ENCODE measurements at places on chromosomes 5 and 9. TPM values are rescaled to one million over a fixed set of nuclear protein-coding genes. Genes with fewer than 3 reads are reported as not detected.
A peak's percentile ranks its signal among the peaks of the same experiment; 100 is the strongest.

GRCh38 chr5:157233515-157233914, 32.4 kb upstream of the CYFIP2 start:
- no peak for DNase-seq

GRCh38 chr9:128026255-128026772, 40.8 kb downstream of the NAIF1 start:
- DNase-seq = no peak

Gene ROPN1L
- not detected for total RNA-seq

Gene CD14
- 122 TPM for total RNA-seq

Gene MEGF10
- 0.11 TPM for total RNA-seq

- DNase-seq = no peak
These were observed 320.7 kb downstream of the ASTN2 start for GRCh38 chr9:117093891-117094844.

- DNase-seq = no peak
These were observed 223.7 kb downstream of the DMRT2 start for GRCh38 chr9:1273859-1274258.

GRCh38 chr9:127014216-127014909, 99.8 kb downstream of the RALGPS1 start:
- no peak for DNase-seq

DNA sequence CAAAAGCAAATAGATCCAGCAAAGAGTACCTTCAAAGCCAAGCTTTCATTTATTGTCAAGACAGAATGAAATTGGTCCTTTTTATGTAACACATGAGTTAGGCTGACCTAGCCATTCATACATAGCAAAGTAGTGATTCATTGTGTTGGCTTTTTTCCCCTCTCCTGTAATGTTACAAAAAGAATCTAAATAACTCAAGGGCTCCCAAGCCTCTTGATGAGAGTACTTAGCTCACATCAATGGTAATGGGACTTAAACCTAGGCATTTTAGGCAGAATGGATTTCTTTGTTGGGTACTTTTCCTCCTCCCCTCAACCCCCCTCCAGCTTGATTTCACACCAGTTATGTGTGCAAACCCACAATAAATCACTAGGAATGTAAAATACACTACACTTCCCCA, 123.7 kb downstream of the EBF1 start:
- no peak for DNase-seq

Gene CCIN
- not detected for total RNA-seq

Gene BAAT
- total RNA-seq = 0.53 TPM

GRCh38 chr5:96909003-96909402, 26.9 kb upstream of the LNPEP start:
- no peak for DNase-seq

- DNase-seq = no peak
These were observed 2.0 kb downstream of the AGPAT2 start for GRCh38 chr9:136685216-136685615.

DNA sequence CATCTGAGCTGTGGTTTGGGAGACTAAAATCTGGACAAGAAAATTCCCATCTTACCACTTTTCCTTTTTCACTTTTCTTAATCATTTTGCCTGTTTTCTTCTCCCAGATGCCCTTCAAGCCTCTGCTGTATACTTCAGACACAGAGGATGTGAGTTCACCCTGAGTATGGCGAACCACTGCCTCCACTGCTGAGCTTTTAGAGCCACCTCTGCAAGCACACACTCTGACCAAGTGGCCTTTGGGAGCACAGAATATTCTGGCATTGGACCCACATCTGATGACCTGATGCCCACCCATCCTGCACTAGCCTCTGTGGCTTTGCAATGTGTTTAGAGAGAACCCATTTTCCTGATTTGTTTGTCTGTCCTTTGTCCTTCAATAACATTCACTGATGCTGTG, 32.5 kb downstream of the TERT start:
- DNase-seq = no peak

Gene ORM2
- total RNA-seq = 0.64 TPM

Gene GABRP
- total RNA-seq = 0.43 TPM

Gene NEUROG1
- total RNA-seq = not detected

Gene GADD45G
- total RNA-seq = 4.6 TPM

GRCh38 chr5:174844971-174845370, 120.6 kb downstream of the MSX2 start:
- DNase-seq = no peak

Gene ADAMTSL1
- total RNA-seq = 12.3 TPM

Gene MYOZ3
- 1.1 TPM for total RNA-seq

DNA sequence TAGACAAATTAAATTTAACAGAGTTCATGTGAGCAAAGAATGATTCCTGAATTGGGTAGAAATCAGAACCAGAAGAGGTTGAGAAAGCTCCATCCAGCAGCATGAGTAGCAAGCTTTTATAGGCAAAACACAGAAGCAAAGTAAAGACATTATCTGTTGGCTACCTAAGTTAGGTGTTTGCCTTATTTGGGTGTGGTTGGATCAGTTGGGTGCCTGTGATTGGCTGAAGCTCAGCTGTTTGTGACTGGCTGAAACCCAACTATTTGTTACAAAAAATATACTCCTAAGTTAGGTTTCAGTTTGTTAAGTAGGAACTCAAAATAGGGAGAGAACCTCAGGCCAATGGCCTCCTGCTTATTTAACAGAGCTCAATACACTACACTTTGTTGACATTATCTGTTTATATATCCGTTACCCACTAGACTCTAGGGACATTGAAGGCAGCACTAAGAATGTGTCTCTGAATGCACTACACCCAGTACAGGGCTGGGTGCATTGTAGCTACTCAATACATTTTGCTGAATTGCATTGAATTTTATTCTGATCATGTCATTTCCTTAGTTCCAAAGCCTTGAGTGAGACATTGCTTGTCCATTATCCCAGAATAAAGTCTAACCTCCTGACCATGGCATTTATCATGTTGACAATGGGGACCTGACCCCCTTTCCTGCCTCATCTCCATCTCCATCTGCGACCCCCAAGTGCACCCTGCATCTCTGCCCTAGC, 98.7 kb downstream of the CCDC192 start:
- DNase-seq = no peak

DNA sequence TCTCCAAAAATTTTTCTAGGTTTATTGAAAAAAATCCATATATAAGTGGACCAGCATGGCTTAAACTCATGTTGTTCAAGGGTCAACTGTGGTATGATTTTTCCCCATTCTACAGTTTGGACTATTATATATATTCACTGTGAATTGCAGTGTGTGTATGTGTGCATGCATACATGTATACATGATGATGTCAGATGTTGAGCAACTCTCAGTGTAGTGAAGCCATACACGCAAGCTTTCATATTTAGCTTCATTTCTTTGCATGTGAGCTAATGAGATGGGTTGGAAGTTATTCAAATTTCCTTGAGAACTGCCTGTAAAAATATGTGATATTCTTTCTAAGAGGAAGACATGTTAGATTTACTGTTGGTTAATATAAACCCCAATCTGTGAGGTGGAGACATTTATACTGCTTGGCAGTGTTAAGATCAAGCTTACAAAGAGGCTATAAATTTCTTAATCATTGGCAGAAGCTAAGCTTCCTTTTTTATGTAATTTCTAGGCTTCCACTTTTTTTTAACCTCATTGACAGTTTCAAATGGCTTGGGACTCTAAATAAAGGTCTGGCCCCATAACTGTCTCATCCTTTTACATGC, 134.8 kb downstream of the GABRG2 start:
- no peak for DNase-seq

DNA sequence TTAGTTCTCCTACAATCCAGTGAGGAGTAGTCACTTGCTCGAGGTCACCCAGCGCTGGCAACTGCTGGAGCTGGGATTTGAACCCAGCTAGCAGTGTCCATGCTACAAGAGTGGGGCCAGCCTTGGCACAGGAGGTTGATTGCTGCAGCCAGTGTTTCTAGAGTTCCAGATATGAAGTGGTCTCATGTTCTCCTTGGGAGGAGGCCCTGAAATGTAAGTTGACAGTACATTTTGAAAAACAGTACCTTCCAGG, 802 bp downstream of the CCDC107 start:
- DNase-seq = peak; percentile 85

DNA sequence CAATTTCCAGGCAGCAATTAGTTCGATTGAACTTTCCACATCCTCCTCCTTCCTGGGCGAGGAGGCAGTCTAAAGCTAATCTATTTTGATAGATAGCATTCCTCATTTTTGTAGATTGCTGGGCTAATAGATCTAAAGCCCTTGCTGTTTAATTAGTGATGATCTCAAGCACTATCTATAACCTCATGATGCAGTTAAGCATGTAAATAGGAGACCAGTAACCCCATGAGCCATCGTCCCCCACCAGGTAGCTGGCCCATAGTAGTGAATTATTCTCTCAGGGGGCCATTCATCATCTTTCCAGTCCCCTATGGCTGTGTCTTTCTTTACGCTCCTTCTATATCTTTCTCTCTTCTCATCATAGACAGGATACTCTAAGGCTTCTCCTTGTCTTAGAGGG, 14.9 kb downstream of the CEL start:
- DNase-seq = no peak

- DNase-seq = no peak
These were observed 5.0 kb downstream of the KCNIP1 start for GRCh38 chr5:170508660-170509347.

Gene GFI1B
- not detected for total RNA-seq

DNA sequence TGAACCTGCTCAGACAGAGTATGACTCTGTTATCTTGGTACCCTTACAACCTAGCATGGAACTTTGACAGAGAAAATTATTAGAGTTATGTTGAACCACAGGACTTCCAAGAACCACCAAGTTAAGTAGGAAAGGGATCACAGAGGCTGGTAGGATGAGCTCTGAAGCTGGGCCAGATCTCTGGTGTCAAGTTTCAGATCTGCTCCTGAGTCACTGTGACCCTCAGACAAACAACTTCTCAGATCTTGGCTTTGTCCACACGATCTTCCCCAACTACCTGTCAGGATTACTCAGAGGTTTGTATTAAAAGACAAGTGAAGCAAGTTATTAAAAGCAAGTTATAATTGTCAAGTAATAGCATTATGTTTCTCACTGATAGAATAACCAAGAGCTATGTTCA, 189.0 kb downstream of the SEC61B start:
- DNase-seq = no peak

- no peak for DNase-seq
These were observed 63.8 kb upstream of the S1PR3 start for GRCh38 chr9:88927510-88927909.

- peak; percentile 67 for DNase-seq
These were observed 58.3 kb upstream of the MOCS2 start for GRCh38 chr5:53167836-53168235.

Gene TMEM252
- not detected for total RNA-seq

DNA sequence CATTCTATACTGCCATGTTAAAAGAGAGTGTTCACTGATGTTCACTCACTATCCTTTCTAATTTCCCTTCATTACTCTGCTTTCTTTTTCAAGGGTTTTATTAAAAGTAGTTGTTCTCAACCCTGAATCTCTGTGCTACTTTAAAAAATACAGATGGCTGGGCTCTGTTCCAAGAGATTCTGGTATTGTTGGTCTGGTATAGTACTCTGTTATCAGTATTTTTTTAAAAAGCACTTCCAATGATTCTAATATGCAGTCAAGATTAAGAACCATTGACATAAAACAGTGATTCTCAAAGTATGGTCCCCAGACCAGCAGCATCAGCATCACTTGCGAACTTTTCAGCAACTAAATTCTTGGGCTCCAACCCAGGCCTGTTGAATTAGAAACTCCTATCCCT, 77.0 kb upstream of the STARD4 start:
- DNase-seq = no peak

Gene NMUR2
- total RNA-seq = not detected

- no peak for DNase-seq
These were observed 21.7 kb downstream of the C9orf152 start for GRCh38 chr9:110186254-110186653.

DNA sequence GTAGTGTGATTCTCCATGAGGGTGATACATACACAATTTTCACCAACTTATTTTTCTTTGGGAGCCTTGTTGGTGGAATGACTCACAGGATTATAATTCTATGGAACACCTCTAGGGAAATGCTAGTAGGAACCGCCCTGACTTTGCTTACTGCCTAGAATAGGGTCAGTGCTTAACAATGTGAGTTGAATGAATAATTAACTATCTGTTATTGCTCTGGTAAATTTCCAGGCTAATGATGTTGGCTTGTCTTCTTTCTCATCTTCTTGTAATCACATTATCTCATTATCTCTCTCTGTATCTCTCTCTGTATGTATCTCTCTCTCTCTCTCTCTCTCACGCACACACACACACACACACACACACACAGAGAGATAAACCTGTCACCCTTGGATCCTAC, 291.1 kb downstream of the TRIM32 start:
- no peak for DNase-seq

DNA sequence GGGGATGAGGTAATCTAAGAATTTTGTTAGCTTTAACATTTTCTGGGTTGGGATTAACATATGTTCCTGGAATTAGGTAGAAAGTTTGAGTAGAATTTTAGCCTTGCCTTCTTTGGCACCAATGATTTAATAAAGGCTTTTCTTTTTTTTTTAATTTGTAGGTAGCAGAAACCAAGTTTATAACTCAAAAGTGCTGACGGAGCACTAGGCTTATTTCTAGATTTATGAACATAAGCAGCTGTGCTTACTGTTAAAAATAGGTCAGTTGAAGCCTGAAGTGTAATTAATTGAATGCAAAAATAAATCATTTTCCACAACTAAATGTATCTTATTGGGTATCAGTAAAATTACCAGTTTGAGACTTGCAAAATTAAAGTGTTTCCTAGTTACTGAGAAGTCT, 62.4 kb downstream of the TAF11L14 start:
- no peak for DNase-seq

Gene MUSK
- not detected for total RNA-seq

Gene MEIKIN
- total RNA-seq = not detected

DNA sequence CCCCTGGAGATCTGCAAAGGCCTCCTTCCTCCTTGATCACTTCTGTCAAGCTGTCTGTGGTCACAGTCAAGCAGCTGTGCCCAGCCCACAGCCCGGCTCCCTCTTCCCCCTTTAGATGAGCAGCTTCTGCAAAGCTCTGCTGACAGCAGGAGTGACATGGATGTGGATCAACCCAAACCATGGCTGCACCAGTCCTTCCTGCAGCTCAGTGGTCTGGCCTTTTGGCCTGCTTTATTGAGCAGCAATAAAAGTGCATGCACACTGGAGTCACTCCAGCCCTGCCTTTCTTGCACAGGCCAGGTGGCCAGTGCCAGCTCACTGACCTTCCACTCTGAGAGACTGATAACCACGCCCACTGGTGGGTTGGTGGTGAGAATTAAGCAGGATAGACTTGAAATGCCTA, 91.3 kb upstream of the OTULINL start:
- DNase-seq = no peak

Gene MARCOL
- not detected for total RNA-seq

Gene ZNF618
- 16.1 TPM for total RNA-seq

Gene IFNB1
- not detected for total RNA-seq

GRCh38 chr9:80552931-80553330, 981.2 kb downstream of the TLE4 start:
- peak; percentile 73 for DNase-seq

Gene GRM6
- total RNA-seq = not detected

Gene FOXD4L4
- total RNA-seq = not detected

GRCh38 chr9:18385696-18386490, 88.1 kb upstream of the ADAMTSL1 start:
- no peak for DNase-seq
